B cell (primary cell): ENCODE measurements at places on chromosomes 13 and 19.
A peak's percentile ranks its signal among the peaks of the same experiment; 100 is the strongest.

DNA sequence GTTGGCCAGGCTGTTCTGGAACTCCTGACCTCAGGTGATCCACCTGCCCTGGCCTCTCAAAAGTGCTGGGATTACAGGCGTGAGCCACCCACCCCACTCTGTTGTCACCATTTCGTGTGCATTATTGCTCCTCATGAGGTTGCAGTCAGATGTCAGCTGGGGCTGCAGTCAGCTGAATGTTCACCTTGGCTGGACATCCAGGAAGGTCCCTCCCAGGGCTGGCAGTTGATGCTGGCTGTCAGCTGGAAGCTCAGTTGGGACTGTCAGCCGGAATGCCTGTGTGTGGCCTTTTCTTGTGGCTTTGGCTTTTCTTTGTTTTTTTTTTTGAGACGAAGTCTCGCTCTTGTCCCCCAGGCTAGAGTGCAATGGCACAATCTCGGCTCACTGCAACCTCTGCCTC lies 6.6 kb downstream of the MEGF8 start:
- no peak for DNase-seq

DNA sequence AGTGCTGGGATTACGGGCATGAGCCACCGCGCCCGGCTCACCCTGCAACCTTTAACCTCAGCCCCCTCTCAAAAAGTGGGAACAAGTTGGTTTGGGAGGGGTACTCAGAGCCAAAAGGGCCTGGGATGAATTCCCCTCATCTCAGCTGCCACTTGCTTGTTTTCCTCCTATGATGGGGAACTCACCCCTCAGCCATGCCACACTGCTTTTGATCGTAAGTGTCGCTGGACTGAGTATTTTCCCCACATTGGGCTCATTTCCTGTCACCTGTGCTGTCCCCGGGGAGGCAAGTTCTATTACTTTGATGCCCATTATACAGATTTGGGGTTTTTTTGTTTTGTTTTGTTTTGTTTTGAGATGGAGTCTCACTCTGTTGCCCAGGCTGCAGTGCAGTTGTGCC lies 6.5 kb downstream of the R3HDM4 start:
- DNase-seq: peak; percentile 80

DNA sequence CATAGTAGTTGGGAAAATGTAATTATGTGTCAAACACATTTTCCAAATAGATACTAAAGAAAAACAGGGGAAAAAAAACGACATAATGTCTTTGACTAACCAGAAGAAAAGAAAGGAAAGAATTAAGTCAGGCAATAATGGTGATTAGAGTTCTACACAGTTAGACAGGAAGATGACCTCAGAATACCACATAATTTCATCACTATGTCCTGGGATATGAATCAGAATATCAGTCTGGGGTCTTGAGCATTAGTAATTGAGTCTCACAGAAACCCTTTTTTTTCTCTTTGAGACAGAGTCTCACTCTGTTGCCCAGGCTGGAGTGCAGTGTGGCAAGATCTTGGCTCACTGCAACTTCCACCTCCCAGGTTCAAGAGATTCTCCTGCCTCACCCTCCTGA lies 503.4 kb downstream of the SLITRK1 start:
- no peak for DNase-seq

DNA sequence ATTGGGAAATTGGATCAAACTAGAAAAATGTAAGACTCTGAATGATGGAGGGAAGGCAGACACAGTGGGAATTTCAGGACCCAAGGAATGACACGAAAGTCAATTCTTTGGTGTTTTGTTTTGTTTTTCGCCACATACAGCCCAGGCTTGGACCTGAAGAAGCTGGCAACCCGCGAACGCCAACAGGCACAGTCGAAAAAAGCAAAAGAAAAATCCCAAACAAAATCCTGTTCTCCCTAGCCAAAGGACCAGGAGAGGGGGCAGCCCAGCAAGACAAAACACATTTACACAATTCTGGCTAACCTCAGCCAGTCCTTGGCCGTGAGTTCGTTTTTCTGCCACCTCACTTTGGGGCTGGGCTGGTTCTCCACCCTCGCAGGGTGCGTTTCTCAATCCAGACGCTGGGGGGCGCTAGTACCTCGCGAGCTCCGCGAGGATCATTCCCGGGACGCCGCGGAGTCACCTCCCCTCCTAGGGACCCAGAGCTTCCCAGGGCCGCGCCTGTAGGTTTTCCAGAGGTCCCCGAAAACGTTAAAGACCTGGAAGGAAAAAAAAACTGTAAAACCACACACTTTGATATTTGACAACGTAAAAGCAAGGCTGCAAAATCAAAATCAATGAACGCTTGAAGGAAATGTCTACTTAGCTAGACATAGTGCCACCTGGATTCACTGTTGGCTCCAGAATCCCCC lies 34.9 kb upstream of the TPM4 start:
- DNase-seq: peak; percentile 80

- no peak for DNase-seq
These were observed 22.5 kb upstream of the SLC7A10 start for GRCh38 chr19:33248104-33248503.

DNA sequence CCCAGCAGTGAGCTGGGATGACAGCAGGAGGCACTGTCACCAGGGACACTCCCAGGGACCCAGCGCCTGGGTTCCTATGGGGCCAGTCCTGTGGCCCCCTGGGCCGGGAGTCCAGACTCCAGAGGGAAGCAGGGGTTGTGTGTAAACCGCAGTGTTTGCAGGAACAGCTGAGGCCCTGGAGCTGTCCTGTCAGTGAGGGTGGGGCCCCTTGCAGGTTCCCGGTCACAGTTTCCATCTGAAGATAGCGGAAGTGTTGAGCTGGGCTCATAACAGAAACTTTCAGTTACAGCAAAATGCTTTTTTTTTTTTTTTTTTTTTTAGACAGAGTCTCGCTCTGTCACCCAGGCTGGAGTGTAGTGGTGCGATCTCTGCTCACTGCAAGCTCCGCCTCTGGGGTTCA lies 17.7 kb upstream of the CSNK1G2 start:
- DNase-seq: peak; percentile 66

DNA sequence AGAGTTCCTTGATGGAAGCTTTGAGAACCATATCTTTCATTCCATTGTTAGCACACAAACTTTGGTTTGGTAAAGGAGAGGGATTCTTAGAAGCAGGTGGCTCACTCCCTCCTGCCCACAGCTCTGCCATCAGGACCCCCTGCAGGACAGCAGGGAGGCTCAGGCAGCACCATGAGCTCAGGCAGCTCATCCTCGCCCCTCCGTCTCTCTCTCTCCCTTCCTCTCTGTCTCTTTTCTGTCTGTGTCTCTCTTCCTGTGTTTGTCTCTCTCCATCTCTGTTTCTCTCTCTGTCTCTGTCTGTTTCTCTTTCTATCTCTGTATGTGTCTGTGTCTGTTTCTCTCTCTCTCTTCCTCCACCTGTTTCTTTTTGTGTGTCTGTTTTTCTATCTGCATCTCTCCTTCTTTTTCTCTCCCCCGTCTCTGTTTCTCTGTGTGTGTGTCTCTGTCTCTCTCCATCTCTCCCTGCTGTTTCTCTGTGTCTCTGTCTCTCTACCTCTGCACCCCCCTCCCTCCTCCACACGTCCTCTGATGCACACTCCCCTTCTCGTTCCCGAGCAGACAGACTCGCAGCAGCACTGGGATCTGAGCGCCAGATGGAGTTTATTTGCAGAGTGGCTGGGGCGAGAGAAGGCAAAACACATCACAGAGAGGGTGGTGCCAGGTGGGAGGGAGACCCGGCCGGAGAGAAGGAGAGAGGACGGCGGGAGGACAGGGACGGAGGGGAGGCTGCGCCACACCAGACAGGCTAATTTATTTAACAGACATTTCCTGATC lies 8.7 kb downstream of the SBK2 start:
- DNase-seq: no peak

GRCh38 chr13:93976528-93976927 lies 503.0 kb downstream of the DCT start:
- no peak for DNase-seq

DNA sequence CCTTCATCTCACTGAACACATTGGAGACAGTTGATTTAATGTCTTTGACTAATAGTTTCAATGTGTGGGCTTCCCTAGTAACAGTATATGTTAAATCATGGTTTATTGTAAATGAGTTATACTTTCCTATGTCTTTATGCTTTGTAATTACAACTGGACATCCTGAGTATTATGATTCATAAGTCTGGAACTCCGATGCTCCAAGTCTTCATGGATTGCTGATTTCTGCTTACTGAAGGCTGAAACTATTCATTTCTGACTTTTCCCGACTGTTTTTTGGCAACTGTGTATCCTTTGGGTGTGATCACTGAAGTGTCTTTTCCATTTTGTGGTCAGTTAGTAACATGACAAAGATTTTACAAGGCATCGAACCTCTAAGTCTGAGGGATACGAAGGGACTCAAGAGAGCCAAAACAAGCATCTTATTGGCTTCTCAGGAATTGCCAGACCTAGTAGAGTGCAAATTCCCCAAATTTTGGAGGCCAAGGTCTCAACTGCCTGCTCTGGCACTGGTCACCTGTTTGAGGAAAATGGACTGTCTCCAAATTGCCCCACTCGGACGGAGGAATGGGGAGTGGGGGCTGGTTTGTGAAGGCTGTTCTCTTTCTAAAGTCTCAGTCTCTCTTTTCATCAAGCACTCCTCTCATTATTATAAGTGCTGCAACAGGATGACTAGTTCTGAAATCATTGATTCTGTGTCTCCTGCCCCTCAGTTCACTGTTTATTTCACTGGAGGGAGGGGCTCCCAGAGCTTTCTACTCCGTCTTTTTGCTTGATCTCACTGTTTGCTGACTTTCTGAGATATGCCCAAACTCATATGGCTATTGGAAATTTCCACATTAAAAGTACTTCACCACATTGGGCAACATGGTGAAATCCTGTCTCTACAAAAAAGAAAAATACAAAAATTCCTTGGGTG lies 20.2 kb upstream of the CD70 start:
- DNase-seq: no peak

GRCh38 chr19:4794971-4795370 lies 3.4 kb downstream of the FEM1A start:
- no peak for DNase-seq

DNA sequence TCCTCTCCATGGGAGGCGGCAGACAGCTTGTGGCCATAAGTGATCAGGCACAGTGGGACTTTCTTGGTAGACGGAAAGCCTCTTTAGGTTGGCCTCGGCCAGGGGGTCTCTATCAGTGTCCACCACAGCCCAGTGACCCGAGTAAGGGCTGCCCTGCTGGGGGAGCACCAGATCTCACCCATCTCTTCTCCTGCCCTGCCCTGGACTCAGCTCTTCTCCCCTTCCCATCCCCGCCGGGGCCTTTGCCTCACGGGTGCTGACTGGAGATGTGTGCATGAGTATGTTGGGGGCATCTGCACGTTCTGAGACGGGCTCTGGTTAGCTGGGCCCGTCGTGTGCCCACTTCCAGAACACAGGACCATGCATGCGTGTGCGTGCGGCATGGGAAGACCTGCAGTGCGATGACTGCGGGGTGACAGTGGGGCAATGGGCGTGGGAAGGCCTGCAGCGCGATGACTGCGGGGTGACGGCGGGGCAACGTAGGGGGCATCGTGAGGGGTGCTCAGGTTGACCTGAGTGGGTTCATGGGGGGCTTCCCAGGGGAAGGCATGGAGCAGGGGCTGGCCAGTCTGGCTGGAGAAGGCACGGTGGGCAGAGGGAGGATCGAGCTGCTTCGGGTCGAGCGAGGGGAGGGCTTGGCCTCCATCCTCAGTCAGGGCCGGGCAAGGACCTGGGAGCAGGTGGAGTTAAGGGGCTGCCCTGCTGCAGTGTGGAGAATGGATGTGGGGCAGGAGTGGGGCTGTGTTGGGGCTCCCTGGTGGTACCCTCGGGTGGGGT lies 15.9 kb downstream of the EPN1 start:
- no peak for DNase-seq

DNA sequence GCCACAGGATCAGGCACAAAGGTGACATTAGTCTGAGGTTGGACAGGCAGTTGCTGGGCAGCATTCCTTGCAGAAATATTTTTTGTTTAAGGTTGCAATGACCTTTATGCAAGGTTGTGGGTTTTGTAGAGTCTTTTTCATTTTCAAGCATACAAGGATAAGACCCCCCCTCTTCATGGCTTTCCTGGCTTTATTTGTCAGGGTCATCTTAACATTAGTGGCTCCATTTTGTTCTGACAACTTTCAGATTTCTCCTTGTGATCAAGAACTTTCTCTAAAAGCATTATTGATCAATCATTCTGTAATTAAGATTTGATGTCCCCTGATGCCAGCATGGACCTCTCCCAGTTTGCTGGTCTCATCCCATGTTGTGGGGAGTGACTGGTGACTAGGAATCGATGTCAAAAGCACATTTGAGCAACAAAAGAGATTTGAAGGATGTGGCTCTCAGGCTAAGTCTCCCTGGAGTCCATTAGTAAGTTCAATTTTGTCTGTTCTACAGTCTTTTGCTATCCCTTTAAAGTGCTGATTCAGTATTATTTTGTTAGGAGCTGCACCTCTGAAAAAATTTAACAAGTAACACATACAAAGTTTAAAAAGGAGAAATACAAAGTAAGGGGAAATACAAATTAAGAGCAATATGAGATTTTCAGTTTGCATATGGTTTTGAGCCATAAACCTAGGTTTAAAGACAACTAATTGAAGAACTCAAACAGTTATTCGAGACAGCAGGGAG lies 5.3 kb downstream of the CARD8 start:
- DNase-seq: no peak

DNA sequence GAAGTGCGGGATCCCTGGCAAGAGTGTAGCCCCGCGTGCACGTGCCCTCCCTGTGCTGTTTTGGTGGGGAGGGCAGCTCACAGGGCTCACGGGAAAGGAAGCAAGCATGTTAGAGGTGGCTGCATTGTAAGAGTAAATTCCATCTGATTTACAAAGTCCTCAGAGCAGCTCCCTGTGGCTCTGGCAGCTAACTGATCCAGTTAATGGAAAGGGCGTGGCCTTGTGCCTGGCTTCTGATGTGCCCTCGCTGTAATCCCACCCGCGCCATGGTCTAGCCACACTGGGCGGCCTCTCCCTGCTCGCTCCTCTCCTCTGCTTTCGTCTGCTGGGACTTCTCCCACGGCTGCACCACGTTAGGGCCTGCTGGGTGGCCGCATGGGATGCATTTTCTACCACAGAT lies 258.5 kb downstream of the FGF9 start:
- no peak for DNase-seq

- DNase-seq: peak; percentile 24
These were observed 1.0 kb downstream of the FSTL3 start for GRCh38 chr19:677201-677600.

- DNase-seq: no peak
These were observed 29.5 kb downstream of the CCDC8 start for GRCh38 chr19:46383846-46384245.

- no peak for DNase-seq
These were observed 24.0 kb downstream of the UTP14C start for GRCh38 chr13:52048516-52048915.

- DNase-seq: peak; percentile 27
These were observed 44.7 kb downstream of the PLPP2 start for GRCh38 chr19:246551-246950.
